HS-27A (cell line): ENCODE measurements at places on chromosomes 7 and 10.
A peak's percentile ranks its signal among the peaks of the same experiment; 100 is the strongest.

GRCh38 chr10:113041324-113041723 lies 91.3 kb downstream of the TCF7L2 start:
- no peak for DNase-seq

DNA sequence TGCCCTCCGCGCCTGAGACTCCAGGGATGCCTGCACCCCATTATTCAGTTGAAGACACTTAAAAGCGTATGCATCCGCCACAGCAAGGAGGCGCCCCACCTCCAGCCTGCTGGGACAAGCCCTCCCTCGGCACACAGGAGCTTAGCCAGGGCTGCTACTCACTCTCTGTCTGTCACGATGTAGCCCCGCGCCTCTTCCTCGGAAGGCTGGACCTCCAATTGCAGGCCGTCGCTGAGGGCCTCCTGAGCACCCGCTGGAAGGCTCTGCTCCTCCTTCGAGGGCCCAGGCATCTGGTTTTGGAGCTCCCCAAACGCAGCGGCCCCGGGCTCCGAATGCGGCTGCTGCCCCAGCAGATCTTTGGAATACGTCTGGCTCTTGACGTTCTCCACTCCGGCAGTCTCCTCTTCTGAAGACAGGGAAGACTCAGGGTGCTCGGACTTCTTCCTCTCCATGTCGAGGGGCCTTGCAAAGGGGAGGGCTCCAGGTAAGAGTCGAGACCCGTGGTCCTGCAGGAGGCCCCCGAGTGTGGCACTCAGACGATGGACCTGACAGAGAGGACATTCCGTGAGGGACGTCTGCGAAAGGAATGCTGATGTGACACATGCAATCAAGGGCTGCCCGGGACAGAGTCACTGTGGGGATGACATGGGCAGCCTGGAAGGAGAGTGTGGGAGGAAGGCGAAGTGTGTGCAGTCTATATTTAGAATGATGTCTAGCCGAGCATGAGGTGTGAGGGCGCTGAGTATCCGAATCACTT lies 453.9 kb downstream of the PTPRN2 start:
- DNase-seq = no peak

DNA sequence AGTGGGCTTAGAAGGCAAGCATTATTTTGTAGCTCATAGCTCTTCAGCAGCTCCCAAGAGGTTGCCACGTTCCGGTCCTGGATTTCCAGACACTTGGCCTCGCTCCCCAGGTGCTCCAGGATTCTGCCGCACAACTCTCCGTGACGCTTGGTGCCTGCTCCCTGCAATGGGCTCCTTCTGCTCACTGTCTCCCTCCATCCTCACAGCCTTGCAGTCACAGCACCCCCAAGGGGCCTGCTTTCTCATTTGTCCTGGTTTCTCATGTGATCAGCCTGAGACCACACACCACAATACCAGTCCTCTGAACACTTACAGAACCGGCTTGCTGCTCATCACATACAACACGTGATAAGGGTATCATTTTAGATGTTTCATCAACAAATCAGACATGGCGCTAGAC lies 9.8 kb downstream of the IGFBP3 start:
- no peak for DNase-seq

GRCh38 chr7:26326211-26326610 lies 34.5 kb downstream of the SNX10 start:
- DNase-seq = no peak

DNA sequence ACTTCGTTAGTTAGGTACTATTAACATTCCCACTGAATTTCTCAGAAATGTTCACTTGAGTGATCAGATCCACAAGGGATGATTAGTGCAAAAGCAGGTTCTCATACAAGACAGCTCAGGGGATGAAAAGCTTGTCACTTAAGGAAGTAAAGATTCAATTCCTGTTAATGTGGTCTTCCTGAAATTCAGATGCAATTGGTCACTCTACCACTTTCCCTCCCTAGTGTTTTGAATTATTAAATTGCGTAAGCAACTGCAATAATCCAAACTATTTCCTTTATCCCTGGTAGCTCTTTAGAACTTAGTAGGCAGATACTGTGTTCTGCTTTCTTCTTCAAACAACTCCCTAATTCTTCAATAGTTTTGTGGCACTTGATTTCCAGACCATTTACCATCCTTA lies 121.4 kb downstream of the MAGI2 start:
- DNase-seq = no peak

DNA sequence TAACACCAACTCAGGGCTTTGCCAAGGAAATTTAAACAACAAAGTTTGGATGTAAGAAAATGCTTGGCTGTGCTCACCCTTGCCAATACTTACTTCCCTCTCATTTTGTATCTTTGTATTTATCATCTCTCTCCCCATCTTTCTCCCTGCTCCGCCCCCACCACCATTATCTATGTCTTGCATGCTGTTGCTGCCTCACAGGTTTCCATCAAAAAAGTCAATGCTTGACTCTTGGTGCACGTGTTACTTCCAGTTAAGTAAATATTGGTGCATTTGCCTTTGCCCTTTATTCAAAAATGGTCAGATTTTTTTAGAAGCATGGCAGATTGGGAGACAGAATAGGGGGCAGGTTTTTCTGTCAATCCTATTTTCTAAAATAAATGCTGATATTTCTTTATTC lies 626.0 kb downstream of the ACTR3B start:
- no peak for DNase-seq

GRCh38 chr7:119010635-119011034 lies 786.1 kb downstream of the ANKRD7 start:
- no peak for DNase-seq

GRCh38 chr7:131109759-131110296 lies 217.8 kb upstream of the MKLN1 start:
- no peak for DNase-seq

GRCh38 chr7:80934321-80934720 lies 15.5 kb upstream of the SEMA3C start:
- no peak for DNase-seq

GRCh38 chr10:30736685-30737232 lies 107.2 kb upstream of the LYZL2 start:
- DNase-seq = peak; percentile 81

GRCh38 chr7:98399890-98400541 lies 874 bp downstream of the BAIAP2L1 start:
- no peak for DNase-seq

DNA sequence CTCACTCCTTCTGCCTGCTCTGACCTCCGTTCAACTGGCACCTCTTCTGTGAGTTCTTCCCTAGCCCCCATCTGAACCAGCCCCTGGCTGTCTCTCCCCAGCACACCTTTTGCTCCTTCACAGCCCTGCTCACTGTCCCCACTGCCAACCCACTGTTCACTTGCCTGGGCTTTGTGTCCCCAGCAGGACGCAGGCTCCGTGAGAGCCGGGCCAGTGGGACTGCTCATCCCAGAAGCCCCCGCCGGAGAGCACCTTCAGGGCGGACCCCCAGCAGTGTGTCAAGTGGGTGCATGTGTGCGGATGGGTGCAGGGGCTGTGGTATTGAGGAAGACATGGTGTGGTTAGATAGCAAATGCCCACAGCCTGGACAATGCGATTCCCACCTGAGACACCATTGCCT lies 148.4 kb upstream of the RNF32 start:
- no peak for DNase-seq

GRCh38 chr7:47600199-47601118 lies 18.5 kb upstream of the TNS3 start:
- peak; percentile 52 for DNase-seq

GRCh38 chr7:150327308-150327707 lies 4.0 kb upstream of the ACTR3C start:
- DNase-seq = no peak

DNA sequence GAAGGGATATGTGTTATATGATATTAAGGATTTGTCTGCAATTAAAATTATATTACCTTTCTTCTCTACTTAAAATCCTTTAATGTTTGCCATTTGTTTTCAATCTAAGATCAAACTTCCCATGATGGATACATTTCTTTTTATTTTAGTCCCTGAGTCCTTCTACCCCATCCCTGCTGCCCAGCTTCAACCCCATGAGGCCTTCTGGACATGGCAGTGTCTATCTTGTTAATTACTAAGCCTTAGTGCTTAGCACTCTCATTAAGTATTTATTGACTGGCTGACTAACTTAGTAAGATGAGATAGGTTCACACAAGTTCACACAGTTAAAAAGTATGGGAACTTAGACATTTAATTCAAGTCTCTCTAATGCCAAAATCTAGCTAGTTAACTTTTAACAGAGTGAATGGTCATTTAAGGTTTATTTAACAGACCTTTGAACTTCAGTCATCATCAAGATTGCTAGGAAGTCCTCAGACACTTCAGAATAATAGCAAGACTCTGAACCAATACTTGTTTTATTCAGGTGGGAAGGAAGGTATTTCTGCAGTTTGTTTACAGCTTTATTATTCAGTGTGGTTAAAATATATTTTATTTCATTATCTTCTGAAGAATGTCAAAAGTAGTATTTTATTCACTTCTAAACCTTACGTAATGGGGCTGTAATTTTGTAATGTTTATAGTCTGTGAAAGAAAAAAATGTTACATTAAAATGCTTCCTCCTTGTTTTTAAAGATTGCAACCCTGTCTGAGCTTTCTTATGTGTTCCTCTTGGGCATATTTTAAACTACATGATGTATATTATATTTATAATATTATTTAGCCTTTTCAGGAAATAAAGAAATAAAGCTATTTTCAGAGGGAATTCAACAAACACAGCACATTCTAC lies 848.9 kb downstream of the REEP3 start:
- DNase-seq = no peak

DNA sequence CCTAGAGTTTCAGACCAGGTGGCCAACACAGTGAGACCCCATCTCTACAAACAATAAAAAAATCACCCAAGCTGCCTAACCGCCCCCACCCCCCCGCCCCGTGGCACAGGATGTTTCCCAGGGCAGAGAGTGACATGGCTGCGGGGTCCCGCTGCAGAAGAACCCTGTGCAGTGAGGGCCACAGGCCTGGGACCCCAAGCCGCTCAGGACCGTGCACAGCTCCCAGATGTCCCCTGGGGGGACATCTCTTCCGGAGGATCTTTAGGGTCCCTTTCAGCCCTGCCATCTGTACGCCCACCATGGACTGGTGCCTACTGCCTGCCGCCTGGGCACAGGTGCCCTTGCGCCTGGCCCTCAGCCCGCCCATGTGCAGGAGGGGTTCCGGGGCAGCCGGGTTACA lies 373.6 kb downstream of the DNAJB6 start:
- DNase-seq = no peak

- DNase-seq = no peak
Observed at GRCh38 chr7:136063326-136063666, 86.1 kb upstream of the MTPN start.

- DNase-seq = no peak
Observed at GRCh38 chr7:74320645-74321221, 31.5 kb downstream of the CLIP2 start.

DNA sequence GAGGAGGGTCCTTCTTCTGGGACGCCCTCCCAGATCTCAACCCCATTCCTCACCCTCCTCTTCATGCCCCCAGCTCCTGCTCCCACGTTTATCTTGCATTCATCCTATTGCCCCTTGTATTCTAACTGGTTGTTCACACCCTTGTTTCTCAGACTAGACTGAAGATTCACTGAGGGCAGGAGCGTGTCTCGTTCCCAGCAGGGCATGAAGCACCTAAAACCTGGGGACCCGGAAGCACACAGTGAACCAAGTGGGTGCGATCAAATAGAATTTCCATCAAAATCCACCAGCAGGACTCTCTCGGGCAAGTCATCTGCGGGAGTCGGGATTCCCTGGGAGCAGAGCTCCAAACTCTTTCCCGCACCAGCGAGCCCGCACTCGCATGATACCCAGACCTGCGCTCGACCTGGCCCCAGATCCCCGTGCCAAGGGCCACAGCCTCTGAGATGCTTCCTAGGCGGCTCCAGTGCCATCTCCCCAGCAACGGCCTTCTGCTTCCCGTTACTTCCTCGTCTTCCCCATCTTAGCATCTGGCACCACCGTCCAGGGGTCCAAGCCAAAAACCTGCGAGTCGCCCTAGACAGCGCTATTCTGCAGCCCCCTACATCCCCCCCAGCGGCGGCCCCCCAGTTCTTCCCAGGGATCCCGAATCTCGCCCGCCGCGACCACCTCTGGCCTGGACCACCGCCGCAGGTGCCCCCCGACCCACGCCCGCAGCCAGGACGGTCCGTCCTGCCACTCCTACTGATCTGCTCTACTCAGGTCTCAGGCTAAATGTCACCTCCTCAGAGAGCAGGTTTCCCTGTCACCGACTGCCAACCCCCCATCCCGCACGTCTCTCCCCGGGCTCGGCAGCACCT lies 6.1 kb upstream of the GBX1 start:
- no peak for DNase-seq

- DNase-seq = no peak
Observed at GRCh38 chr10:43702936-43703281, 54.2 kb upstream of the ZNF32 start.

- no peak for DNase-seq
Observed at GRCh38 chr7:157693521-157694375, 356.9 kb downstream of the DNAJB6 start.

- no peak for DNase-seq
Observed at GRCh38 chr7:68562323-68562899, 1035.9 kb upstream of the AUTS2 start.

GRCh38 chr10:26859241-26860101 lies 1.3 kb downstream of the ABI1 start:
- no peak for DNase-seq

- DNase-seq = no peak
Observed at GRCh38 chr10:123275136-123275564, 120.9 kb downstream of the BUB3 start.

DNA sequence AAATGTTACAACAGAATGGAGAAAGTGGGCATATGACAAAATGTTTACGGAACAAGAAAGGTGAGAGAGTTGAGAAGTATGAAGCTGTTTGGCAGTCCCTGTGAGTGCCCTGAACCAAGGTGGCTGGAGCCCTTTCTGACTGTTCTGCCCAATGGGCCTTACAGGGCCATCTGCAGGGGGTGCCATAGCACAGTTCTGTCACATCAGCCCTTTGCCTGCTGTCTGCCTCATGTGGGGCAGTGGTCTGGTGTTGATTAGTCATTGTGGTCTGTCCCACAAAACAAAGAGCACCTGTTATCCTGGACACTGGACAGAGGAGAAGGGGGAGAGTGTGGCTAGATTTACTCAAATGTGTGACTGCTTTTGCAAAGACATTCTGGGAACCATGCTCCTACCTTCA lies 51.5 kb upstream of the OSBPL3 start:
- DNase-seq = no peak

- no peak for DNase-seq
Observed at GRCh38 chr10:114611617-114612016, 46.5 kb downstream of the ABLIM1 start.

DNA sequence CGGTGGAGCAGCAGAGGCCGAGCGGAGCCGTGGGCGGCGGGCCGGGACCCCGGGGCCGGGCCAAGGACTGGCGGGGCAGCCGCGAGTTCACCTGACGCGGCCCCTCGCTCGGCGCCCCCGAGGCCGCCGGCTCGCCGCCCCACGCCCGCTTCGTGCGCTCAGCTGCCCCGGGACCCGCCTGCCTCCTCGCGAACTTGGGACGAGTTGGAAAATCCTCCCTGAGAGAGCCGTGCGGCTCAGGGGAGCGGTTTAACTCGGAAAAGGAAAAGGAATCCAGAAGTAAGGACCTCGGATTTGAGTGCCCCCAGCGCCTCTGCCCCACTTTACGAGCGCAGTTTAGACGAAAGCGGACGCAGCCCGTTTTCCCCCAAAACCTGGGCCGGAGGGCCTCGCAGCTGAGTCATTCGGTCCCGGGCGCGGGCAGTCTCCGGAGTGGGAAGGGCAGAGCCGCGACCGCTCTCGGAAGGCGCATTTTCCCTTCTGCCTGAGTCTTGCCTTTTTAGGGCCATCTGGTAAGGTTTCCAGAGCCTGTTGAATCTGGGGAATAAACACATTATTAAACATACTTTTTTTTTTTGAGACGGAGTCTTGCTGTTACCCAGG lies 744 bp downstream of the CREM start:
- peak; percentile 11 for DNase-seq
